ENCODE measurements at places on chromosomes 2 and 18. TPM values are rescaled to one million over a fixed set of nuclear protein-coding genes. Genes with fewer than 3 reads are reported as not detected.

STAT1 gene
- 61.2 TPM for total RNA-seq

LAMA1 gene
- total RNA-seq = 0.31 TPM

FHL2 gene
- 79.0 TPM for total RNA-seq

GDF7 gene
- 0.05 TPM for total RNA-seq

HOXD11 gene
- total RNA-seq = 8.2 TPM

PFN4 gene
- total RNA-seq = 1.1 TPM

BCL2 gene
- 0.79 TPM for total RNA-seq

CYP27A1 gene
- total RNA-seq = 0.34 TPM

HOXD10 gene
- total RNA-seq = 7.5 TPM

CMPK2 gene
- 1.00 TPM for total RNA-seq

SERPINB3 gene
- 0.11 TPM for total RNA-seq

RHBDD1 gene
- 8.6 TPM for total RNA-seq

LIMS3 gene
- not detected for total RNA-seq

C2orf74 gene
- 15.1 TPM for total RNA-seq

FSHR gene
- total RNA-seq = not detected

MYOM1 gene
- total RNA-seq = 0.11 TPM

MOCOS gene
- 3.8 TPM for total RNA-seq

RESP18 gene
- total RNA-seq = not detected

COL3A1 gene
- total RNA-seq = 0.25 TPM

NXPH2 gene
- not detected for total RNA-seq

CSRNP3 gene
- not detected for total RNA-seq

PTPRN gene
- total RNA-seq = 2.2 TPM

CTAGE1 gene
- not detected for total RNA-seq

SLC30A3 gene
- 4.8 TPM for total RNA-seq

MYO1B gene
- 82.7 TPM for total RNA-seq

COL6A3 gene
- 0.09 TPM for total RNA-seq

KLHL30 gene
- 0.11 TPM for total RNA-seq

MAB21L4 gene
- total RNA-seq = 0.15 TPM

RIT2 gene
- not detected for total RNA-seq

PLEKHH2 gene
- 0.92 TPM for total RNA-seq

ZSWIM2 gene
- not detected for total RNA-seq

RPRM gene
- not detected for total RNA-seq

HMSD gene
- total RNA-seq = 0.26 TPM

REG1B gene
- not detected for total RNA-seq
